Adipose tissue (tissue), 3 donors: ENCODE measurements at places on chromosomes 16 and 17. TPM values are rescaled to one million over a fixed set of nuclear protein-coding genes. Genes with fewer than 3 reads are reported as not detected.

The PRSS8 gene
- polyA plus RNA-seq = 11.2 TPM

The ADORA2B gene
- 0.92 TPM for polyA plus RNA-seq

The COL1A1 gene
- 106 TPM for polyA plus RNA-seq

The CD300LB gene
- polyA plus RNA-seq = 0.08 TPM

The NPIPA3 gene
- 0.32 TPM for polyA plus RNA-seq

The ZNF689 gene
- polyA plus RNA-seq = 4.2 TPM

The PPP1R27 gene
- polyA plus RNA-seq = 0.58 TPM

The DNAH9 gene
- 0.95 TPM for polyA plus RNA-seq

The MEFV gene
- 0.18 TPM for polyA plus RNA-seq

The CCL16 gene
- polyA plus RNA-seq = 0.09 TPM

The ZNF319 gene
- 3.0 TPM for polyA plus RNA-seq

The ASGR2 gene
- 0.37 TPM for polyA plus RNA-seq

The CCDC78 gene
- polyA plus RNA-seq = 0.98 TPM

The BEAN1 gene
- 0.34 TPM for polyA plus RNA-seq

The DNAI2 gene
- polyA plus RNA-seq = not detected

The ARHGAP44 gene
- 5.1 TPM for polyA plus RNA-seq

The MYH1 gene
- 0.06 TPM for polyA plus RNA-seq

The SCPEP1 gene
- polyA plus RNA-seq = 38.1 TPM

The CAVIN1 gene
- polyA plus RNA-seq = 414 TPM

The ADGRG3 gene
- polyA plus RNA-seq = 0.32 TPM

The HOXB1 gene
- not detected for polyA plus RNA-seq

The VMO1 gene
- polyA plus RNA-seq = 0.48 TPM

The CLEC10A gene
- polyA plus RNA-seq = 1.3 TPM

The C16orf46 gene
- 0.46 TPM for polyA plus RNA-seq
